Trophoblast cell (in vitro differentiated cells and primary cell): ENCODE measurements at places on chromosomes 6 and 20.

- no peak for DNase-seq
Observed at GRCh38 chr6:82521369-82521768, 157.8 kb downstream of the TPBG start.

DNA sequence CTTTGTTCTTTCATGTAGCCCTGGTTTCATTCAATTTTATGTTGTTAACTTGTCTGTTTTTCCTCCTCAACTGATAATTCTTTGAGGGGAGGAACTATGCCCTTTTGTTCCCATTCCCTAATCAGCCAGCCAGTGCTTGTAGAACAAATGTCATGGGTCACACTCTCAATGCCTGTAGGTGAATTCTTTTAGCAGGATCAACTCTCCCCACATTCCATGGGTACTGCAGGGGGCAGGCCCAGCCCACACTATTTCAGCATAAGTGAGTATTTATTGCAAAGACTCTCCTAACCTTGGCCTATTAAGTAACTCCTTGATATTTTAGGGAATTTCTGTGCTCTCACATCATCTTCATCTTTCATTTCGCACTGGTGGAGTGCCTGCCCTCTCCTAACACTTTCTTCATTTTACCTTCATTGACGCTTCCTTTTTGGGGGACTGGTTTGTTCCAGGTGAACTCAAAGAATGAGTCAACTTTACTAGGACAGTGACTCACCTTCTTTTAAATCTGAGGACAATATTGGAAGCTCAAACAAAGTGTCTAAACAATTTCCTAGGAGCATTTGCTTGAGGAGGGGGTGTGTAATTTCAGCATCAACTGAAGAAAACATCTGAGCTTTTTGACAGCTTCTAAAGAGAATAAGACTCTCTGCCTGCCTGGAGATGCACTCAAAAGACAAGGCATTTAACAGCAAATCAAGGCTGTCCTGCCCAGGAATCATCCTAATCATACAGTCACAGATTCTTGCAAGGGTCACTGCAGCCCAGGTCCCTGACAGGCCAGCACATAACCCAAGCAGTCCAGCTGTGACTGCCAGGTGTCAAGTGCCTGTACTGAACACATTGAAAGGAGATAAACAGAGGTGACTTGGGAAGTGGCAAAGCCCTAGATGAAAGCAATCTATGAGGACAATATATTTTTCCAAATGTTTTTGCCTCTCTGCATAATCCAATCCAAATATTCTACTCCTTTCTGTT is 263.9 kb upstream of the PRND start:
- no peak for DNase-seq

DNA sequence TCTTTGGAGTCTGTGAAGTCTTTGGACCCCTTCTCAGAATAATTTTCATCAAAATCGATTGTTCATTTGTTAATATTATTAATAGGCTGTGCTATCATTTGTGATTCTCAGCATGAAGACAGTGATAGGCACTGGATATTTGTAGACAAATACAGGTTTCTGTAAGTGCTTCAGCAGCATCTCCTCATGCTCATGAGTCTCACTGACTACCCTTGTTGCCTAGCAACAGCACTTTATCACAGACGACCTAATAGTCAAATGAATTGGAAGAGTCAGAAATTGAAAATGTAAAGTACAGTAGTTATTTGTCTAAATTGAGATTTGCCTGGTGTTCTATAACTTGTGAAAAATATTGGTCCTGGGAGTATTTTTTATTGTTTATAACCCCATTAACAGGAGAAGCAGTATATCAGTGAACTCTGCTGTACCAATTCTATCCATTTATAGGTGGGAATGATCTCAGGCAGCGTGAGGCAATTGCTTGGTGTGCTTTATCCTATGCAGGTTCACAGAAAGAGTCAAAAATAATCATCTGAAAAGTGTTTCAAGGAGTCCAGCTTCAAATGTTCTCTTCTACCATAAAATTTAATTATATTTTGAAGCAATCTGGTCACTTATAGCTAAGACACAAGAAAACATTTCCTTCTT is 684.6 kb downstream of the RFPL4B start:
- DNase-seq = no peak

GRCh38 chr6:70547313-70547712 is 19.4 kb upstream of the SDHAF4 start:
- DNase-seq = no peak

GRCh38 chr20:23461180-23461579 is 8.5 kb upstream of the CST11 start:
- no peak for DNase-seq

- no peak for DNase-seq
Observed at GRCh38 chr6:160088069-160088783, 33.4 kb upstream of the SLC22A1 start.

- DNase-seq = no peak
Observed at GRCh38 chr20:21517566-21518277, 3.9 kb upstream of the NKX2-2 start.

- peak; percentile 15 for DNase-seq
Observed at GRCh38 chr6:13526727-13527670, 39.6 kb upstream of the GFOD1 start.

- peak; percentile 92 for DNase-seq
Observed at GRCh38 chr6:17418281-17419188, 25.1 kb downstream of the CAP2 start.

- no peak for DNase-seq
Observed at GRCh38 chr6:82176616-82177015, 70.9 kb downstream of the IBTK start.
